ENCODE measurements at places on chromosomes 13 and 19.

GRCh38 chr13:43879755-43880181 is at the start of gene LACC1:
TSS of gene LACC1 (plus strand) at chr13:43879904. CDS start at chr13:43880986, 1,082 bp downstream.
- no peak for DNase-seq

DNA sequence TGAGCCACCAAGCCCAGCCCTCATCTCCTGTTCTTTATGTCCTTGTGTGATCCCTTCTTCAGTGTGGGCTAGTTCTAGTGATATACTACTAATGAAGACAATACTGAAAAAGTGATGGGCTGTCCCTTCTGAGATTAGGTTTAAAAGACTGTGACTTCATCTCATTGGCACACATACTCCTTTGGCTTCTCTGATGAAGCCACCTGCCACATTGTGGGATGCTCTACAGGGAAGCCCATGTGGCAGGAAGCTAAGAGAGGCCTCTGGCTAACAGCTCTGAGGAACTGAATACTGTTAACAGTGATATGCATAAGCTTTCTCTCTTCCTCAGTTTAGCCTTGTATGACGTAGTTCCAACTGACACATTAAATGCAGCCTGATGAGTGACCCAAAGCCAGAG is 13.6 kb downstream of the CSNK1A1L start:
- DNase-seq = no peak

DNA sequence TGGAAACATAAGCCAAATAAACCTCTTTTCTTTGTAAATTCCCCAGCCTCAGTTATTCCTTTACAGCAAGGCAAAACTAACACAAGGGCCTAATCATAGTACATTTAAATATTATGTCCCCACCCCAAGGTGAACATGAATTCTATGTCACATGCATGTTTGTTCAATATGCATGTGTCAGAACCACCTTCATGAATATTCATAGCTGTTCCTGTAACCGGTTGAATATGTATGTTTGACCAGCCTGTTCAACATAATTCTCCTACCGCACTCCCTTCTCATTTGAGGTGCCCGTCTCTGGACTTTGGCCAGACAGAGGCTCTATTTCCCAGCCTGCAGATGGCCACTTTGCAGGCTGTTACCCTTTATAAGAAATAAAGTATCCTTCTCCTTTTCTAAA is 769.4 kb upstream of the SLITRK1 start:
- DNase-seq = no peak

DNA sequence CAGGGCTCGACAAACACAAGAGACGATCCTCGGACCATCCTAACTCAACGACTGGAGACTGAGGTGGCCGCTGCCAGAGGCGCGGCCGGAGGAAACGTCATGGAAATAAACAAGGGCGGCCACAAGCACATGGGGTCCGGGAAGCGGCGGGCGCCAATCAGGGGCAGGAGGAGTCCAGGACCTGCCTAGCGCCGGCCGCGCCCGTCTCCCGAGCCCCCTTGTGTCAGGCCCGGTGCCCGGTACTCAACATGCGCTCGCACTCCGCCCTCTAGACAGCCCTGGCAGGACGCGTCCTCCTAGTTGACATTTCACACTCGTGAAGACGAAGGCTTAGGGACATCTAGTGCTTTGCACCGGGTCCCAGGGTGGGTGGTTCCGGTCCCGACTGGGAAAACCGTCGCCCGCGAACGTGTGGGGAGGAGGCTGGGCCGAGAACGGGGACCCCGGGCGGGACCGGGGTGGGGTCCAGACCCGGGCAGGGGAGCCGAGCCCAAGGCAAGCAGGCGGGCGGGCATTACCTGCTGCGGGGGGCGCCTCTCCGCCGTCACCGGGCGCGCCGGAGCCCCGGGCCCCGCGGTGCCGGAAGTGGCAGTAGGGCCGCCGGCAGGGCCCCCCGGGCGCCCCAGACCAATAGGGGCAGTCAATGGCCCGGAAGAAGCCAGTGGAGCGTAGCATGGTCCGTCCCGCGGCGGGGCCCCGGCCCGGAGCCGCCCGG is 442 bp downstream of the REXO1 start:
- no peak for DNase-seq

DNA sequence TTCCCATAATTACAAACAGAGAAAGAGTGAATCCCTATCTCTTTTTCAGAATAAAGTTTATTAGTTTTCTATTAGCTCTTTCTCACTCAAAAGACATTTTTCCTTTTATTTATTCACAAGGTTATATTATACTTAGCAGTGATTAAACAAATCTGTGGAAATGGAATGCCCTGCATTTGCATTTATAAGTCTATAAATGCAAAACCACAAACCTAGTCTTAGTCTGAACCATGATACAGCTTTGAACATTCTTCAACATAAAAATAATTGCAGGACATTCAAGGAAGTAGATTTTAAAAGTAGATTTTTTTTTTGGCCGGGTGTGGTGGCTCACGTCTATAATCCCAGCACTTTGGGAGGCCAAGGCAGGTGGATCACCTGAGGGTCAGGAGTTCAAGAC is 8.3 kb downstream of the XPO4 start:
- no peak for DNase-seq

DNA sequence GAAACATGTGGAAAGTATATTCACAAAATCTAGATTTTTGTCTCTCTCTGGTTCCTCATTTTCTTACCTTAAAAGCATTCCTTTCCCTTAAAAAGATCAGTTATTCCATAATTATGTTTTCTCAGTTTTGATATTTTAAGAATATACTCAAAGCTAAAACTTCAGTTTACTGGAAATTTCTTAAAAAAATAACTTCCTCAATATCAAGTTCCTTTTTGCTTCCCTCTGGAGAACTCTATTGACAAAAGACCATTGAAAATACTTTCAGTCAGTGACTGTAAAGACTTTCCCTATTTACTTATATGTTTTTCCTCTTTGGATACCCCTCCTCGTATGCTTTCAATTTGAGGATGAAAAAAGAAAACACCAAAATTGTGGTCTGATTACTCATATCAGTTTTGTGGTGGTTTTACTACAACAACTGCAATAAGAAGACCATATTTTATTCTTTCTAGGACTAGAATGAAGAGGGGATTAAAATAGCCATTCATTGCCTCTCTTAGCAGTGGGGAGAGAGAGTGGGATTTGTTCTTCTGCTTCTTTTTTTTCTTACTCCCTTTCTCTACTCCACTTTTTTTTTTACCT is 113.2 kb downstream of the ESD start:
- no peak for DNase-seq

GRCh38 chr13:93721483-93721882 is 494.9 kb downstream of the GPC6 start:
- no peak for DNase-seq

DNA sequence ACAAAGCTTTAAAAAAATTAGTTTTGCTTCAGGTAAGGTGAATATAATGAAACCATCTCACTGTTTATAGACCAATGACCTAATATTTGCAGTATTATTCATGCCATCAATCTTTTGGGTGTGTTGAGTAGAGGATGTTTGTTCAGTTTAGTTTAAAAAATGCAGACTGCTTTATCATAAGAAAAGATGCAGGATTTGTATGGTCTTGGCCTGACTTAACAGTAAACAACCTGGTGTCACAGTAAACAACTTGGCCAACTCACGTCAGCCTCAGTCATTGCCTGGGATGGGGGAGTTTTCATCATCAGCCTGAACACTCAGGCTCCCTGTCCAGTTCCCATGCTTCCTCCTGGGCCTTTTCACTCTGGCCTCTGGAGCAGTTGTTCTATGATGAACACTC is 55.1 kb downstream of the LMO7 start:
- DNase-seq = no peak

- DNase-seq = no peak
Measured at GRCh38 chr13:100630555-100630954, 42.0 kb upstream of the GGACT start.

GRCh38 chr19:39409208-39410016 is 2.8 kb downstream of the ZFP36 start:
- DNase-seq = peak; percentile 68

DNA sequence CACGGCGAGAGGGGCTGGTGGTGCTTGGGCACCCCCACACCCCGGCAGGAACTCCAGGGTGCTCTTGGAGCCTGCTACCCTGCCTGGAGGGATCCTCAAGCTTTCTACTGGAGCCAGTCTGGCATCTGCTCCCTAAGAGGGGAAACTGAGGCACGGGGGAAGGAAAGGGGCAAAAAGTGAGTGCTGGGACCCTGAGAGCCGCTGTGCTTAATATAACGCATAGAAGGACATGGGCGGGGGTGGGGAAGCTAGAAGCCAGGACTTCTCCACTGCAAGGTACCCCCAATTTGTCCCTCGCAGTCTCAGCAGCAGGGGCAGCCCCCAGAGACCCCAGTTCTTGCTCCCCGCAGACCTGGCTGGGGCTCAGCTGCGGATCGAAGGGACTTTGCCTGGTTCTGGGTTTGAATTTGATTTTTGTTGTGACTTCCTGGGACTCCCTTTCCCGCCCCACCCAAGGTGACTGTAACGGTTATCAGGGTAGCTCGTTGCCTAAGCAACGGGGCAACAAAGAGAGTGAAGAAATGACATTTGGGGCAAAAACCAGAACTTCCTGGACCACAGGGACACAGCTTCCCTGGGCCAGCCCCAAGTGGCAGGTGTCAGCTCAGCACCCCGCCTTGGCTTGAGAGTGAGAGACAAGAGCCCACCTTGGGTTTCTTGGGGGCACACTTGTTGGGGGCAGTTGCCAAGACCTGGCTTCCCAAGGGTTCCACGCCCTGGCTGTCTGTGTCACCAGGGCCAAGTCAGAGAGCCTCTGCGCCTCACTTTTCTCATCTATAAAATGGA is 638 bp downstream of the ADGRE5 start:
- peak; percentile 51 for DNase-seq

DNA sequence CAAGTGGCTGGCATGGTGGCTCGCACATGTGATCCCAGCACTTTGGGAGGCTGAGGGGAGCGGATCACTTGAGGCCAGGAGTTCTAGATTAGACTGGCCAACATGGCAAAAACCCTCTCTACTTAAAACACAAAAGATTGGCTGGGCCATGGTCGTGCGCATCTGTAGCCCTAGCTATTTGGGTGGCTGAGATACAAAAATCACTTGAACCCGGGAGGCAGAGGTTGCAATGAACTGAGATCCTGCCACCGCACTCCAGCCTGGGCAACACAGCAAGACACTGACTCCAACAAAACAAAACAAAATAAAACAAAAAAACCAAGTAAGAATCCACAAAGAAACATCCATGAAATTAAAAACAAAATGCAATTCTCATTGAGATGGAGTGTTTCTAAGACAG is 630.6 kb downstream of the UQCRFS1 start:
- DNase-seq = no peak

GRCh38 chr13:95301183-95301967 is at the start of gene ABCC4:
TSS of gene ABCC4 (minus strand) at chr13:95301451. CDS start at chr13:95301314, 137 bp downstream.
- peak; percentile 20 for DNase-seq

GRCh38 chr13:46858776-46859175 is 38.1 kb downstream of the HTR2A start:
- no peak for DNase-seq

GRCh38 chr19:19743176-19743575 is 10.3 kb upstream of the ZNF14 start:
- DNase-seq = no peak

DNA sequence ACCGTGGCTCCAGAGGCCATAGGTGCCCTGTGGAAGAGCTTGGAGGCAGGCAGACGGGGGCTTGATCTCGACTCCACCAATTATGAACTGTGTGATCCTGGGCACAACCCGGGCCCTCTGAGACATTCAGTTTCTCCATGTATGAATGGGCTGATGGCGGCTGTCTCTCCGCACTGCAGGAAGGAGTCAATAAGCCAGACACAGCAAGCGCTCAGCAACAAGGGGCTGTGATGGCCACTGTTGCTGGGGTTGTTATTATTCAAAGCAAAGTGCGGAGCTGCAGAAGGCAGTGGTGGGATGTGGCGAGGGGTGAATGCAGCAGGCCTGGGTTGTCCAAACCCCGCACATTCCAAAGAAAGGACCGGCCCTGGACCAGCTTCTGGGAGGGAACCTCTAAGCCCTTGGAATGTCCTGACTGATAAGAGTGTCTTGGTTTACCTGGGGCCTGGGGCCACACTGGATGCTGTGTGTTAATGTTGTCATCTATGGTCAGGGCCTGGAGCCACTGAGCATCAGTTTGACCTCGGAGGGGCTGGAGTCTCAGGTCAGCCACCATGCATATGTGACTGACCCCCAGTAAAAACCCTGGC is 8.3 kb downstream of the TMEM143 start:
- DNase-seq = no peak

DNA sequence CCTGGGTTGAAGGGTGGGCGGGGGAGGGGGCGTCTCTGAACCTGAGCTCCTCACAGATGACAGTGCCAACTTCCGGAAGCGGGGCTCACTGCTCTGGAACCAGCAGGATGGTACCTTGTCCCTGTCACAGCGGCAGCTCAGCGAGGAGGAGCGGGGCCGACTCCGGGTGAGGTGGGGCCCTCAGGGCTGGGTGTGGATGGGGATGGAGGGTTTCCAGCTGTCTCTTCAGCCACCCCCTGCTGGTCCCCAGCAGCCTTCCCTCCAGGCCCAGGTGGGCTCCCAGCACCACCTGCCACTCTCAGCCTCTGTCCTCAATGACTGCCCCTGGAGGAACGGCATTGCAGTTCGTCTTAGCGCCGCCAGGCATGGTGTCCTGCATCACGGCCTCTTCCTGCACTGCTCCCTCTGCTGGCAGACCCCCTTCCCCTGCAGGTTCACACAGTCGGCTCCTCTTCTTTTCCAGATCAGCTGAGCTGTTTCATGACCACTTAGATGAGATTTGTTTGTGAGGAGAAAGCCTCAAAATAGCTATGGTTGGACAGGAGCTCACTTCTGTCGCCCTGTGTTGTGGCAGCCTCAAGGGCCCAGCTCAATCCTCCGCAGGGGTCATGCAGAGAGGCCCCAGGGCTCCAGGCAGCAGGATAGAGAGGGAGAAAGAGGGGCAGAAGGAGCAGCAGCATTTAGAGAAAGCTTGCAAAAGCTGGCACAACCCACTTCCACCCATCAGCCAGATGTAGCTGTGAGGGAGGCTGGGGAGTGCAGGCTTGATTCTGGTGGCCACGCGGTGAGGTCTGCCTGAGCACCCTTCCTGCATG is 2.5 kb upstream of the GARIN5A start:
- no peak for DNase-seq

- DNase-seq = no peak
Measured at GRCh38 chr13:52599037-52599847, 43.0 kb upstream of the HNRNPA1L2 start.

GRCh38 chr13:47299304-47299703 is 402.5 kb upstream of the HTR2A start:
- no peak for DNase-seq

- DNase-seq = no peak
Measured at GRCh38 chr19:32702010-32702409, 10.4 kb downstream of the NUDT19 start.

Measured in stimulated activated CD4-positive, alpha-beta T cell treated with anti-CD3 and anti-CD28 coated beads, Interleukin-15, amount 100 ng/mL, for 1 hour (primary cell).